Stimulated activated CD4-positive, alpha-beta T cell treated with anti-CD3 and anti-CD28 coated beads, Interleukin-4, amount 100 ng/mL, for 24 hours (primary cell): ENCODE measurements at places on chromosomes 1 and 21.

GRCh38 chr1:209768354-209768774 is 12.5 kb downstream of the TRAF3IP3 start:
- DNase-seq: peak; percentile 87

DNA sequence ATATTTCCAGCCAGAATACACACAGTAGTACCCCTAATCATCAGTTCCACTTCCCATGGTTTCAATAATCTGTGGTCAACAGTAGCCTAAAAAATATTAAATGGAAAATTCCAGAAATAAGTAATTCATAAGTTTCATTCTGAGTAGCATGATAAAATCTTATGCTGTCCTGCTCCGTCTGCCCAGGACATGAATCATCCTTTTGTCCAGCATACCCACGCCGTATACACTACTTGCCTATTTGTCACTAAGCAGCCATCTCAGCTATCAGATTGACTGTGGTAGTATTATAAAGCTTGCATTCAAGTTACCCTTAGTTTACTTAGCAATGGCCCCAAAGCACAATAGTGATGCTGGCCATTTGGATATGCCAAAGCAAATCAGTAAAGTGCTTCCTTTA is 118.7 kb downstream of the SLC5A9 start:
- DNase-seq: no peak

GRCh38 chr21:41769521-41769920 is 2.7 kb upstream of the RIPK4 start:
- no peak for DNase-seq

GRCh38 chr1:58862728-58863385 is 79.0 kb upstream of the JUN start:
- DNase-seq: no peak

GRCh38 chr1:43660355-43660754 is 10.4 kb downstream of the KDM4A start:
- DNase-seq: no peak

- no peak for DNase-seq
Observed at GRCh38 chr1:32485554-32486255, 20.8 kb downstream of the ZBTB8B start.

GRCh38 chr1:154784416-154784815 is 85.7 kb downstream of the KCNN3 start:
- DNase-seq: no peak

DNA sequence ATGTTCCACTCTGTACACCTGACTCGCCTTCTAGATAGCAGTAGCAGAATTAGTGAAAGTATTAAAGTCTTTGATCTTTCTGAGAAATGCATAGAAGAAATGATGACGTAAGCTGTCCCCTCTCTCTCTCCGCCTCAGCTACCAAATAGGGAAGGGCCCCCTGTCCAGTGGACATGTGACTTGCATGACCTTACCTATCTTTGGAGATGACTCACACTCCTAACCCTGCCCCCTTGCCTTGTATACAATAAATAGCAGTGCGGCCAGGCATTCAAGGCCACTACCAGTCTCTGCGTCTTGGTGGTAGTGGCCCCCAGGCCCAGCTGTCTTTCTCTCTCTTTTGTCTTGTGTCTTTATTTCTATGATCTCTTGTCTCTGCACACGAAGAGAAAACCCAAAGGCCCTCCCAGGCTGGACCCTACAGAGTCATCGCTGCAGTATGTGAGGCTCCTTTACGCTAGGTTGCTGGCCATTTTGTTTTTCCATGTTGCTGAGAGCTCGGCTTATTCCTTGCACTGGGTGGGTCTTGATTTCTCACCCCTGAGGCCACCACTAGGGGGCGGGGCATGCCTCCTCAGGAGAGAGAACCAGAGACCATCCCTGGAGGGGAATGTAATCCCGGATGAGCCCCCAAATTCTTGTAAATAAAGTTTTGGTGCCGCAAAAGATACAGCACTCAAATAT is 16.0 kb upstream of the ZBTB8B start:
- no peak for DNase-seq

DNA sequence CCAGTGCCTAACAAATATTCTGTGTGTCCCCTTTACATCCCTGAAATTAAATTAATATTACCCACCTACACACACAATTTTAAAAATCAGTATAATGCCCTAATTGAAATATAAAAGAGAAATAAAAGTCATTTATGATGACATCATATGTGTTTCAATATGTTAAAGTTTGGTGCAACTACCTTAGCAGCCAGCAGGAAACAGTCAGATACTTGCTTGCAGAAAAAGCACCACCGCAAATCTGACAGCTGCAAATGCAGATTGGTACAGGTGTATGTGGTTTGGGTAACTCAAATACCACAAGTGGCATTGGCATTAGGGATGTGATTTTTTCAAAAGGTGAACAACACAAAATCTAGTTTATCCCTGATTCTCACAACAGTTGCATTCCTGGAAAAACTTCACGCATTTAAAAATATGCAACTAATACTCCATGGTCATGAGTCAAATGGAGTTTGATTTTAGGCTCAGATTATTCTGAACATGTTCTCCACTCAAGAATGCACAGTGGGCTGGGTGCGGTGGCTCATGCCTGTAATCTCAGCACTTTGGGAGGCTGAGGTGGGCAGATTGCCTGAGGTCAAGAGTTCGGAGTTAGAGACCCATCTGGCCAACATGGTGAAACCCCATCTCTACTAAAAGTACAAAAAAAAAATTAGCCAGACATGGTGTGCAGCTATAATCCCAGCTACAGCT is 106.3 kb downstream of the EDEM3 start:
- DNase-seq: no peak

DNA sequence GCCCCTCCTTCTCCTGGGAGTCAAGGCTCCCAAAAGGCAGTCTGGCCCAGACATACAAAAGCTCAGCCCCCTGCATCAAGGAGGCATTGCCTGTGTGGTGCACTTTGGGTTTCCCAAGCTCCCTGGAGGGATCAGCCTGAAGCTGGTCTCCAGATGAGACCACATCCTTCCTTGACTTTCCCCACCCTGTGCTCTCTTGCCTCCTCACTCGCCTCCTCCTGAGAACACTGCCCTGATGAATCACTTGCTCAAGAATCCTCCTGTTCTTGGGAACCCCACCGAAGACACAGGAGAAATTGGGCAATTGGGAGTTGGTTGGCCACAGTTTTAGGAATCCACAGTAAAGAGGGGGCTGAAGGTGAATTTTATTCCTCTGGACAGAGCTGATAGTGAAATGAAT is 34.8 kb upstream of the LYST start:
- no peak for DNase-seq

- DNase-seq: no peak
Observed at GRCh38 chr1:185860311-185860710, 126.1 kb downstream of the HMCN1 start.

DNA sequence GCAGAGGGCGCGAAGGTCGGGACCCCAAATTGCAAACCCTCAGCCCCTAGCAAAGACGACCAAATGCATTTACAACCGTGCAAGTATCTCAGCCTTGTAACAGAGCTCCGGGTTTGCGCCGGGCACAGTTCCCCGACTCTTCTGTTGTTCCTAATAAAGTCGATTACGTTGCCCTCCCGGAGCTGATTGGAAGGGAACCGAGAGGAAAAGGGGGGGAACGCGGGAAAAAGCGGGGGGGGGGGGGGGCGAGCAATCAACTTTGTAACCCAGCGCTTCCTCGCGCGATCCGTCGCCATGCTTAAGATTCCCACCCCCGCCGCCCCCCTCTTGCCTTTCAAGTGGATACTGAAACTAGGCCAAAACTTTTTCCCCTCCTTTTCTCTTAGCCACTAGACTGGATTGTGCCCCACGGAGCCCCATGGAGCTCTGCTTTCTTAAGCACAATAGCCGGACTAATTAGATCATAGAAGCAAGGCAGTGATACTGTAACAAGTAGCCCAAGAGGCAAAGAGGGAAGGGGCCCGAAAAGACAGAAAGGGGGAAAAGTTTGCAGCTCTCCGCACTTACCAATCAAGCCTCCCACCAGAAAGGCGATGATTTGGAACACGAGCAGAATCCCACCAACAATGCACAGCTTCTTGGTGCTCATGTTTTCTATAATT is 565 bp downstream of the WLS start:
- no peak for DNase-seq

DNA sequence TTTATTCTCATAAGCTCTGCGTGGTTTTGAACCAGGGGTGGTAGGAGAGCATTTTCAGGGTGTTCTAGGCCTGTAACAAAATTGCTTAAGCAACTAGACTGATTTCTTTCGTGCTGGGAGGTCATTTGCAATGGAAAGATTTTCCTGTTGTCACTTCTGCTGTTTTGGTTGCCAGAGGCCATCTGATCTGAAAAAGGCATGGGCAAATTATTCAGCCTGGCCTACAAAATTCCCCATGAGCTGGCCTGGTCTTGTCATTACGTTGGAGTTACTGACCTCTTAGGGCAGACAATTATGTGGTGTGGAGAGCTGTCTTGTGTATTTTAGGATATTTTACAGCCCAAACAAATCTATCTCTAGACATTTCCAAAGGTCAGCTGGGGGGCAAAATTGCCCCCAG is 444.4 kb upstream of the DAB1 start:
- DNase-seq: no peak

- no peak for DNase-seq
Observed at GRCh38 chr1:45876000-45876617, 72.7 kb downstream of the MAST2 start.

GRCh38 chr1:2087766-2088165 is 37.6 kb downstream of the PRKCZ start:
- no peak for DNase-seq

DNA sequence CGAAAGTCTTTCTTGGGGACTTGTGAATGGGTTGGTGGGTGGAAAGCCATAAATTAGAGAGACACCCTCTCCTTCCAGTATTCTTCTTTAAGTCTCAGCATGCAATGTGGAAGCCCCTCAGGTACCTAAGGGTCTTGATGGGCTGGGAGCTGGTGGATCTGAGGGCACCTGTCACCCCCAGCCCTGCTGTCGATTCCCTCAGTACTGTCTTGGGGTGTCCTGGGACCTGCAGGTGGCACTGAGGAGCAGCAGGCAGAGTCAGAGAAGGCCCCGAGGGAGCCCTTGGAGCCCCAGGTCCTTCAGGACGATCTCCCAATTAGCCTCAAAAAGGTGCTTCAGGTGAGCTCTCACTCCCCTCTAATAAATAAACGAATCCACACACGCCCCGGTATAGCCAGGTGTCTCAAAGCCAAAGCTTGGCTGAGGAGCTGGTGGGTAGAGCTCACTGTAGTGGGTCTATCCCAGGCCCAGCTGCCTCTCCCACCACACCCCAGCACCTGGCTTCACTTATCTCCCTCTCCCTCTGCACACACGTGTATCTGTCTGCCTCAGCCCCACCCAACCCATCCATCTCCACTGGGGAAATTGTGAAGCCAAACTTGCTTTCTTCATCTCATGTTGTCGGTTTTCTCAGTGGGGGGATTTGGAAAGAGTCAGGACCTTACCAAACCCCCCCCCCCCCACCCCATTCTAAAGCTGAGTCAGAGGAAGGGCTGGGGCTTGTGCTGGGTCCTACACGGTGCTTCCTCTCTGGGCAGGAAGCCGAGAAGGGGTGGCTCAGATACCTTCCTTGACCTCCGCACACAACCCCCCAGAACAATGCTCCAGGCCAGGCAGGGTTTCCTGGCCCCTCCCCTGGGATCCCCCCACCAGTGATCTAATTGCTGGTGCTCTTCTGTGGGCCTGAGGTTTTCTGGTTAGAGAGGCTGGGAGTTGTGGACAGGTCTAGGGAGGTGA is 1.6 kb downstream of the ADAM15 start:
- peak; percentile 22 for DNase-seq

DNA sequence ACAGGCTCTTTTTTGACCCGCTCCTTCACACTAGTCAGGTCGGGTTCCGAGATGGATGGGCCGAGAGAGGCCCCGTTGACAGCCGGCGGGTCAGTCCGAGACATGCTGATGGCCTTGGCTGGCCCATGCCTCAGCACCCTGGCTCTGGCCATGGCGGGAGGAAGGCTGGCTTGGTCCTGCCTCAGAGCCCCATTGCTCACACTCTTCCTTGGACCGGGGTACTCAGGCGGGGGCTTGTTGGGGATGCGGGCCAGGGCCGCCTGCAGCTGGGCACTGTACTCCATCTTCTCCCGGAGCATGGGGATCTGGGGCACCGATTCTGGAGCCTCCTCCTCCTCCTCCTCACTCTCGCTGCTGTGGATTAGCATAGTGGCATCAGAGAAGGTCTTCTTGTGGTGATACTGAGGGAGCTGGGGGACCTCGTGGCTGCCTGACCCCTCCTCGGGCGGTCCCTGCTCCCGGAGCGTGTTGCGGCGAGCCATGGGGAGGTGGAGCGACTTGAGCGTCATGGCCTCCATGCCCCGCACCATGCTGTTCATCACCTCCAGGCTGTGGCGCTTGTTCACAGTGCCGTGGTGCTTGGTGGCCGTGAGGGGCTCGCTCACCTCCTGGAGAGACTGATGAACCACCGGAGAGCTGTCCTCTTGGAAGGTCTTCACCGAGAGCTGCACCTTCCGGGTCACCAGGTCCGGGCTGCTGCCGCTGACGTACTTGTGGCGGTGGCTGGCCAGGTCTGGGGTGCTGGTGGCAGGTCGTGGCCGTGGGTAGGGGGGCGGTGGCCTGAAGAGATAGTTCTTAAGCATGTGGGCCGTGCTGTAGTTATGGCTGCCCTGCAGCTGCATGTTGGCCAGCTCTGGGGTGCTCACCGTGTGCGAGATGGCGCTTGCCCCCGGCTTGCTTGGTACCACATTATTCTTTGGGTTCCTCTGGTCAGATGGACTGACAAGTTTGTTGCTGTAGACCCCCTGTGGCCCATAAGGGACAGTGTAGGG is 102.7 kb downstream of the SMYD2 start:
- DNase-seq: no peak

GRCh38 chr1:71548398-71548890 is 467.6 kb upstream of the ZRANB2 start:
- DNase-seq: no peak

DNA sequence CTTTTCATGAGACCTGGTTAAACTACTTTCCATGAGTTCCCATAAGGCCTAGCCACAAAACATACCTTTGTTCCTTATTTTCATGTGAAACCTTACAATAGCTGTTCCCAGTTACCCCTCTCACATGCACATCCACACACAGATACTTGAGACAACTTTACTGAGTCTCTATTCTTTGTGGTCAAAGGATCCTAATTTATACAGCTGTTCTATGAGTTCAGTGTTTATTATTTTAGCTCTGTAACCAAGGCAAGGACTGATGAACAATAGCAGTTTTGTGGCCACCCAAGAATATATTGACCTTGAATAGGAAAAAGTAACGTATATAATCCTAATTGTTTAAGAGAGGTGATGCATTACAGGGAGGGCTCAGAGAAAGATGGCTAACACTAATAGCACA is 160.5 kb upstream of the CACYBP start:
- DNase-seq: no peak

- DNase-seq: no peak
Observed at GRCh38 chr1:192407206-192407605, 90.4 kb downstream of the RGS21 start.

DNA sequence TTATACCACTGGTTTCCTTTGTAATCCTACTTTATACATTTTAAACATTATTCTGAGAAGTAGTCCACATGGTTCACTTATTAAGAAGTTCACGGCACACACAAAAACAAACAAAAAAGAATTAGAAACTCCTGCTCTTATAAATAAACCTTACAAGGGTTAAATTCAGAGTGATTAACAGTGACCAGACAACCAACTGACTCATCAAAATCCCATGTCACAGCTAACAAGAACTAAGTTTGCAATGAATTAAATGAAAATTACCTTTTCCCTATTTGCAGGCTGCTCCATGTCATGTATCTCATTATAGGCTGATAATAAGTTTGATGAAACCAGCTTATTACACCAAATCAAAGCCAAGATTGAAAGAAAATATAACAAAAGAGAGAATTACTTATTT is 77.5 kb downstream of the PUM1 start:
- DNase-seq: no peak
